A549 treated with ZK216348 at 1 μM for 4 hours (cell line): ENCODE measurements at places on chromosomes 4 and X. TPM values are rescaled to one million over a fixed set of nuclear protein-coding genes. Genes with fewer than 3 reads are reported as not detected.

Gene TKTL1
- not detected in 5 replicates for total RNA-seq

Gene FHIP1A
- total RNA-seq = 0.07 to 0.47 TPM (median 0.18 TPM) in 5 replicates

Gene EDA
- total RNA-seq = 0.35 to 0.84 TPM (median 0.49 TPM) in 5 replicates

Gene WDR44
- total RNA-seq = 9.8 to 16.8 TPM (median 14.3 TPM) in 5 replicates

Gene SYNPO2
- 0.98 to 1.7 TPM (median 1.1 TPM) in 5 replicates for total RNA-seq

Gene USP26
- total RNA-seq = not detected in 5 replicates
